ENCODE measurements at places on chromosomes 13 and 19.

DNA sequence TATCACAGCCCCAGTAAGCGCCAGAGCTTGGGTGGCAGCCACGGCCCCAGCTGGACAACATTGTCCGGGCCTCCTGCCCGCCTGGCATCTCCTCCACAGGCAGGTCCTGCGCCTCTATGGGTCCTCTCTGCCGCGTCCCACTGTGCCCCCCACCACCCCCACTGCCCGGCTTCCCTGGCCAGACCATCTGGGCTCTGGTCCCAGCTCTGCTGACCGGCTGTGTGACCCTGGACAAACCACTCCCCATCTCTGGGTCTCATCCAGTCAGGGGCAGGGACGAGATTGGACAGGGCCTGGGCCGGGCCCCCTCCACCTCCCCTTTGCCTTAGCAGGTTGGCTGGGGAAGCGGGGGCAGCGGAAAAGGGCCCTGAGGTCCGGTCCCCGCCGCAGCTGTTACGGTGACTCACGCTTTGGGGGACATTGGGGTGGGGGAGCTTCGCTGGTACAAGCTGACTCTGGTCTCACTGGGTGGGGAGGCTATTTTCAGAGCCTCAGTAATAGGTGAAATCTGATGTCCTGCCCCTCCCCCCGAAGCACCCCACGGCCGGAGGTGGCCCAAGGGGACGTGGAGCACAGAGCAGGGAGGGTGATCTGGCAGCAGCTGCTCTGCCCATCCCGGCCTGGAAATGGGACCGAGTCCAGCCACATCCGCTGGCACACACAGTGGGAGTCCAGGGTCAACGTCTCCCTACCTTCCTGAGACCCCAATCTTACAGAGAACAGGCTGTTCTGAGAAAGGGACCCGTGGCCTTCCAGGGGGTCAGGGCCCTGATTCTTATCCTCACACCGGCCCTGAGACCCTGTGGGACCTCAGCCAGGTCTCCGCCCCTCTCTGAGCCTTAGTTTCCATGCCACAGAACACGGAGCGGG lies 9.1 kb downstream of the NFIC start:
- no peak for DNase-seq

GRCh38 chr19:55133639-55134444 lies 15.2 kb downstream of the TNNT1 start:
- no peak for DNase-seq

DNA sequence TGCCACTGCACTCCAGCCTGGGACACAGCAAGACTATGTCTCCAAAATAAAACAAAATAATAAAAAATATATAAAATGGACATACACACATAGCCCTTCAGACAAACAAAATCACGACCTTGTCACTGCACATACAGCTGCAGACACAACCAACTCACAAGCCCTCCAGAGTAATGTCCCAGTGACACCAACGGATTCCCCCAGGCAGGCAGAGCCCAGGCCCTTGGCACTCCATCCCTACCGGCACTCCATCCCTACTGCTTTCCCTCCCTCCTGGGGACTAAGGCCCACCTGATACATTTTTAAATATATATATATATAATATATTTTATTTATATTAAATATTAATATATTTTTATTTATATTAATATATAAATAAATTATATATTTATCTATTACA lies 18.5 kb downstream of the ZNF101 start:
- no peak for DNase-seq

DNA sequence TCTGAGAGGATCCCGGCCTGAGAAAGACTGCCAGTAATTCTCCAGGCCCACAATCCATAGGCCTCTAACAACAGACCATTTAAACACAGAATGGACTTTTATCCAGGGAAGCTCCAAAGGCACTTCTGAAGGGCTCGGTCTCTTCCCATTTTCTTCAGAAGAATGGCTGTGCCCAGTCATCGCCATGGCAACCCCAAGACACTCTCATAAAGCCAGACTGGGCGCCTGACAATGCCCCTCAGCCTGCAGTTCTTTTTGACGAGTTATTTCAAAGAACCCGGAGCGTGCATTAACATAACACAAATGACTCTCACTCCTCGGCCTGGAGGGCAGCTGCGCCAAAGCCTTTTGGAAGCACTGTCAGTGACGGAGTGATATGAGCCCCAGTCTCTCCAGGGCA lies 61.0 kb downstream of the RASA3 start:
- no peak for DNase-seq

DNA sequence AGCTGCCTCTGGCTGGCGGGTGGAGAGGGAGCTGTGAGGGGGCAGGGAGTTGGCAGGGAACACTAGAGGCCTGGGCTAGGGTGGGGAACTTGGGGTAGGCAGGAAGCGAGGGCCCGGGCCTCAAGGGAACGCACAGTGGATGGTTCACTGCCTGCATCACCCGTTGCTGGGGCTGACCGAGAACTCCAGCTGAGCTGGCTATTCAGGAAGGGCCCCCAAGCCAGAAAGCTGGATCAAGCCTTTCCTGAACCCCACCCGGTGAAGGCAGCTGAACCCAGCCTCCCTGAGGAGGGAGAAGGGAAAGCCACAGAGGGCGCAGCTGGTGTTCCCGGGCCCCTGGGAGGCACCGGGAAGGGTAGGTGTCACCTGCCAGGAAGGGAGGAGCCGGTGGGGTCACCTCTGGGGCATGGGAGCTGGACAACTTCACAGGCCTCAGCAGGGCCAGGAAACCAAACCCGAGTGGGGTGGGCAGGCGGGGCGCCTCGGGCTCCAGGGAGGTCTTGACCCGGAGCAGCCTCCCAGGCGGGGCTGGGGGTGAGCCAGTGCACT lies 13.9 kb downstream of the PALM start:
- DNase-seq, result no peak
